ENCODE measurements at places on chromosomes 3 and 15.

DNA sequence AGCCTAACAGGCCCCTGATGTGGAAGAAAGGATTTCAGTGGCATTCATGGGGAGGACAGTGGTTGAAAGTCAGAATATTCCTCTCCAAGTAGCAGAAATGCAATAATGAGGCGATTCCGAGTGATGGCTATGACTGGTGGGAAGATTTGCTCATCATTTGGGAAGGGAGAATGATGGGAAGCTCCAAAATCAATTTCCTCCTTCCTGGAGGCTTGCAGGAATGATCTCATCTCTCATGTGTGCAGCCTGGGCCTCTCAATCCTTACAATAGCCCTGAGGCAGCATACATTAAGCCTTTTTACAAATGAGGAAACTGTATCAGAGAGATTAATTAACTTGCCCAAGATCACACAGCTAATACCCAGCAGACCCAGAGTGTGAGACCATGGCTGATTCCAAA, 58.7 kb downstream of the BOC start:
- DNase-seq, result no peak

- DNase-seq, result no peak
Measured at GRCh38 chr15:63372018-63372705, 9.5 kb downstream of the CA12 start.

GRCh38 chr3:8094415-8094814, 407.2 kb upstream of the LMCD1 start:
- no peak for DNase-seq

GRCh38 chr3:101962055-101962454, 112.7 kb downstream of the NFKBIZ start:
- DNase-seq, result no peak

- DNase-seq, result no peak
Measured at GRCh38 chr3:37161351-37161750, 13.0 kb downstream of the LRRFIP2 start.

GRCh38 chr3:172231318-172231901, 192.0 kb downstream of the FNDC3B start:
- no peak for DNase-seq

DNA sequence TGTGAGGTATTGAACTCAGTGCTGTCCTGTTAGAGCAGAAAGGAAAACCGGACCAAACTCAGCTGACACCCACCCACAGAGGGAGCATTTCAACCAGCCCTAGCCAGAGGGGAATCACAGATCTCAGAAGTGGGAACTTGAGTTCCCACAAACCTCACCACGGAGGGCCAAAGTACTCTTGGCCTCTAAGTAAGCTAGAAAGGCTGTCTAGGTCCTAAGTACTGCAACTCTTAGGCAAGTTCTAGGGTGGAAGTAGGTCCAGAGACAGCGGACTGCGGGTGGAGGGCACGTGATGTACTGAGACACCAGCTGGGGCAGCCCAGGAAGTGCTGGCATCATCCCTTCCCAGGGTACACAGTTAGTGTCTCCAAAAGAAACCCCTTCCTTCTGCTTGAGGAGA, 34.1 kb downstream of the EOMES start:
- no peak for DNase-seq

- no peak for DNase-seq
Measured at GRCh38 chr15:65057549-65057940, 10.2 kb downstream of the RASL12 start.

- no peak for DNase-seq
Measured at GRCh38 chr15:40633178-40633577, 39.1 kb downstream of the KNL1 start.

GRCh38 chr3:152379415-152380042, 110.8 kb downstream of the MBNL1 start:
- no peak for DNase-seq

DNA sequence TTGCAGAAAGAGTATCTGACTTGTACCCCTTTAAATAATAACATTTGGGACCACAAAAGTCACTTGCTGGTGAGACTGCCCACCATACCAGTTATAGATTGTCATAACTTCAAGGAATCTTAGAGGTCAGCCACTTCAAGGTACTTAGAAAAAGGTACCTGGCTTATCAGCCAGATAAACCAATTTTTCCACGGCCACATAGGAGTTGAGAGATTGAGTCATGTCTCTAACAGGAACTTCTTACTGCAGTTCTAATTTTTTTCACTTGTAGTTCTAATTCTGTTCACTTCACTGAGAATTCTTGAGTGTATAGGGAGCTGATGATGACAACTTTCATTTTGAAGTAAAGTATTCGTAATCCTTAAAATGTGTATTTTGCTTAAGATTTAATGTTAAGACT, 317.1 kb upstream of the CBLB start:
- no peak for DNase-seq

DNA sequence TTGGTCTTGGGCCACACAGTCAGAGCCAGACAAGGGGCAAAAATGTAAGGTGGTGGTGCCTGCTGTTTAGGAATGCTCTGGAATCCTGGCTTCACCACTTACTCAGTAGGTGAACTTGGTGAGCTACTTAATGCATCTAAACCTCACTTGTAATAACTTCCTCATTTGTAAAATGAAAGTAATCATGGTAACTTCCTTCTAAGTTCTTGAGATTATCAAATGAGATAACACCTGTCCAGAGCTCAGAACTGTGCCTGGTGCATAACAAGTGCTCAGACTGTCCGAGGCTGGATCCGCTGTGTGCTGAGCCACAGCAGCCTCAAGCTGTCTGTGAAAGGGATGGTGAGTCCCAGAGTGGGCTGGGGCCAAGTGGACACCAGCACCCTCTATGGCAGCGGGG, 62.8 kb upstream of the KY start:
- no peak for DNase-seq

- no peak for DNase-seq
Measured at GRCh38 chr3:126959136-126959920, 23.6 kb upstream of the PLXNA1 start.

DNA sequence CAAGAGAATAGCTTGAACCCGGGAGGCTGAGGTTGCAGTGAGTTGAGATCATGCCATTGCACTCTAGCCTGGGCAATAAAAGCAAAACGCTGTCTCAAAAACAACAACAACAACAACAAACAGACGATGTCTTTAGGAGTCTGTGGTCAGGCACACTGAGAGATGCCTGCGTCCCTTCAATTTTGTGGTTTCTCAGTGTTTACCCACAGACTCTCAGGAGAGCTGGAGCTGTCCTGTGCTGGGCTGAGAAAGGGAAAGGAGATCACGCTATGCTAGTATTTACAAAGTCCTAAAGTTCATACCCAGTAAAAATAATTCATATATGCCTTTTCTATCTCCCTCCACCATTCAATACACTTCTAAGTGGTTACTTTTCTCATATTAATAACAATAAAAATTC, 6.3 kb downstream of the LAMP3 start:
- DNase-seq, result no peak

DNA sequence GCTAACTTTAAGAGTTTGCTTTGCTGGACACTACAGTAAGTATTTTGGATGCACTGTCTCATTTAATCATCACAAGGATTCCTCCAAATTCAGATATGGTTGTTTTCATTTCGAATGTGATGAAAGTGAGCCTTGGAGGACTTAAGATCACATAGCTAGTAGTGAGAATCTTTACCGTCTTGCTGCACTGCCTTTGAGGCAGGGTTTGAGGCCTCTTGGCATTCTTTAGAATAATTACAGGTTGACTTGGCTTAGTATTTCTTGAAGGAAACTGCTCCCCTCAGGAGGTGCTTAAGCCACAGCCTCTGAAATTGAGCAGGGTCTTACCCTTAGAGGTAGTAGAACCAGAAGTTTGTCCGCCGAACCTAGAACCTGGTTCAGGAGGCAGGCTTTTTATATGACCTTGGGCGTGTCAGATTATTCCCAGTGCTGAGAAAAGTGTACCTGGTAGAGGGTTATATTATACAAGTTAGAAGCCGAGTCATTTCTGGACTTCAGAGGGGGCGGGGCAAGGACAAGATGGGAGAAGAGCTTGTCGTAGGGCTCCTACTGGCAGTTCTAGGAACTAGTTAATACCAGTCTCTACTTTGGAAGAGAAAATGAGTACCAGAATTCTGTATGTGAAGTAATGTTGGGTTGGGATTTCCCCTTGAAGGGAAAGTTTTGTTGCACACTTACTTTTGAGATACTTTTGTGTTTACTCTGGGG, 1.1 kb downstream of the TFG start:
- DNase-seq, result peak; percentile 35

DNA sequence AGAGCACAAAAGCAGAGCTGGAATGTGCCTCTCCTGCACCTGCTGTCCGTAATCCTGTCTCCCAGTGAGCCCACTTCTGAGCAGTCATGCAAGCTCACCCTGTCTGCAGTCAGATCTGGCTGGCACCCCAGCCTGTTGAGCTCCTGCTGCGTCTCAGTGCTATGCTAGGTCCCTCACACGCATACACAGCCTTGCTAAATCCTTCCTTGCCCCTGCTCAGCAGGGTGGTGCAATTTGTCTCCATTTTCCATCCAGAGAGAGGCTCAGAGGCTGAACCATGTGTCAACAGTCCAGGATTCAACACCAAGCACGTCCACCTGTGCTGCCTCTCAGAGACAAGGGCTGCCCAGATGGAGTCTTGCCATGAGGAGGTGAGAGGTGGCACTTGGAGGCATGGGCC, 11.0 kb downstream of the POMGNT2 start:
- DNase-seq, result no peak

GRCh38 chr3:96753124-96753523, 61.3 kb upstream of the EPHA6 start:
- DNase-seq, result no peak

- DNase-seq, result no peak
Measured at GRCh38 chr15:100705841-100706240, 103.5 kb downstream of the ASB7 start.

DNA sequence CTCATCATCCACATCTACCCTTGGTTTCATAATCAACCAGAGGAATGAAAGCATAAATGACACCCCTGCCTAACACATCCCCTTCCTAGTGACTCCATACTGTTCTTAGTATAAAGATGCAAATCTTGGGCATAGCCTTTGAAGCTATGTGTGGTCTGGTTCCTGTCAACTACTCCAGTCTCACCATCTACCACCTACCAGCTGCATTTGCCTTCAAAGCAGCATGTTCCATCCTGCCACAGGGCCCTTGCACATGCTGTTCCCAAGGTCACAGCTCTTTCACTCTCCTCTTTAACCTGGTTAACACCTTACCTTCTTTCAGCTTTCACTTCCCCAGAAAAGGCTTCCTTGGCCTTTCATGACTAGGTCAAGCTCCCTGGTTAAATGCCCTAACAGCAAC, 62.3 kb upstream of the ARHGEF3 start:
- DNase-seq, result no peak

- DNase-seq, result no peak
Measured at GRCh38 chr3:17795711-17796110, 53.3 kb upstream of the TBC1D5 start.

DNA sequence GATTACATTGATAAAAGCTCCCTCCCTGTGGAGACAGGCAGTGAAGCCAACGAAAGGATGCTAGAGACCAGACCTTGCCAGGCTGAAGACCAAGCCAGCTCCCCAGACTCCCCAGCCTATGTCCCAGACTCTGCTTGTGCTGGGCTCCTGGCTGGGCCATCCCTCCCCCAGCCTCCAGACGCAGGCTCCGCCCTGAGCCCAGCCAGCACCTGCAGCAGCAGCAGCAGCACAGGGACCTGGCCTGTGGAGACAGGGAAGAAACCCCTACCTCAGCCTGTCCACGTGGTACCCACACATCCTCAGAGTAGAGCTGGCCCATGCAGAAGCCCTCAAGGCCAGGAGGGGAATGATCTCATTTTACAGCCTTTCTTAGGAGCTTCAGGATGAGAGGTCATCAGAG, 13.3 kb downstream of the ANKRD63 start:
- no peak for DNase-seq

GRCh38 chr15:70479785-70480184, 283.6 kb downstream of the UACA start:
- DNase-seq, result no peak

GRCh38 chr3:63479661-63480035, 172.8 kb upstream of the SNTN start:
- no peak for DNase-seq

DNA sequence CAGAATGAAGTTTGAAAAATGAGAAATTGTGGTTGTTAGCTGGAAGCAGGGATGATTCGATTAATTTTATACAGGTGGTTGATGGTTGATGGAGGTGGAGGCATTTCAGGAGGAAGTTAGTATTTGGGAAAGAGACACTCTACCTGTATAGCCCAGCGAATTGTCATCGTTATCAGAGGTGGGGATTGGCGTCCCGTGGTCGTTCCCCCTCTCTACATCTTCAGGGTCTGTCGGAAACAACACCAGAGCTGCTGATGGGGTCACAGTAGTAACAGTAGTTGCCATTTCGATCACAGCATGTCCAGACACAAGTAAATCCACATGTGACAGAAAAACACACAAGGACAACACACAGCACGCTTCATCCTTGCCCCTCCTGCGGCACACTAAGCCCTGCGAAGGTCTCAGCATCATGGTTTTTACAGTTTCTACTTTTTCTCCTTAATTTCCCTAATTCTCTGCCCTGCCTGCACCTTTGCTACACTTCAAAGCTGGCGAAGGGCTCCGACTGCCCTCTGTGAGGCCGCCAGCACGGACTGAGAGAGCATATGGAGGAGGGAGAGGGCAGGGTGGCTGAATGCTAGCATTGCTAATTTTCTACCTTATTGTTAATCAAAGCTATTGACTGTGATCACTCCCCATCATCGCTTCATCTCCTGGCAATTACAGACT, 642.3 kb downstream of the ROBO1 start:
- DNase-seq, result no peak

- no peak for DNase-seq
Measured at GRCh38 chr3:98906230-98906629, 4.7 kb upstream of the DCBLD2 start.

GRCh38 chr3:23796518-23796917, 9.2 kb upstream of the UBE2E1 start:
- DNase-seq, result no peak

DNA sequence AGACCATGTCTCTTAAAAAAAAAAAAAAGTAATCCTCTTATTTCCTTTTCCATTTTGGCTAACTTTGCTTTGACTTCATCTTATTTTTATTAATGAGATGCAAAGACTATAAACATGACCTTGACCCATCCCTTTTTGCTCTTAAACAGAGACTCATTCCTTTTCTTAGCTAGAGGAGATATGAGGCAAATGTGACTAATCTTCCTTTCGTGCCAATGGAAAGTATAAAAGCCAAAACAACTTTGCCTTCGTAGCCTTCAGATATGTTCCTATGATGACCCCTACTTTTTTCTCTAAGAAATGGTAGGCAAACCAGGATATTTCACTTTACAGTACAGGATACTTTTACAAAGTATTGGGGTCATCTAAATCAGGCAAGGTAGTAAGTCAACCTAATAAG, 36.9 kb upstream of the GOLGB1 start:
- no peak for DNase-seq

DNA sequence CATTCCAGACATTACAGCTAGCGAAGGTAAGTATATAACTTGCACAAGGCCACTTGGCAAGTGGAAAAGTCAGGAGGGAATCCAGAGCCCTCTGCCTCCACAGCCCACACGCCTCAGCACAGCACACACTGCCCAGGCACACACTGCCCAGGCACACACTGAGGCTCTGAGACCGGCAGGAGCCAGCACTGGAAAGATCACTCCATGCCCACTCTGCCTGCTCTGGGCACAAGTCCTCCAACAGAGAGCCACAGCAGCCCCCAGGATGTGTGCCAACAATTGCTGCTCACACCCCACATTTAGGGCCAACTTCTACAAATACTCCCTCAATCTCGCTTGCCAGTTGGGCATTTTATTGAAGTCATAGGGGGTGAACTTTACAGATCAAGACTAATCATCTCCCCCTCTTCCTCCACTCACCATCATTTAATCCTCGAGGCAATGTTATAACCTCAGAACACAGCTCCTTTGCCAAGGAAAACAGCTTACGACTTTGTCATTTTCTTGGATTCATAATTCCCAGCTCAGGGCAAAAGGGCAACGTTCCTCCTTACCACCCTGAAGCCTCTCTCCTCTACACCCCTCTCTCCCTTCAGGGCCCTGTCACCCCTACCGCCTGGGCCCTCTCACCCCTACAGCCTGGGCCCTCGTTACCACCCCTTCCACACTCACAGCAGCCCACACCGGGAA, 53.0 kb upstream of the TPM1 start:
- DNase-seq, result no peak

Measured in activated CD4-positive, CD25-positive, alpha-beta regulatory T cell treated with anti-CD3 and anti-CD28 coated beads, Interleukin-2, amount 50 U/mL, for 16 hours (primary cell).